CD8-positive, alpha-beta memory T cell (primary cell): ENCODE measurements at places on chromosomes 2 and 18. TPM values are rescaled to one million over a fixed set of nuclear protein-coding genes. Genes with fewer than 3 reads are reported as not detected.

The DDX1 gene
- 137 TPM for total RNA-seq

The ST8SIA5 gene
- not detected for total RNA-seq

The STRN gene
- total RNA-seq = 26.9 TPM

The FSIP2 gene
- not detected for total RNA-seq

The SPTBN1 gene
- total RNA-seq = 38.5 TPM

The ABCB11 gene
- total RNA-seq = not detected

The CTAGE1 gene
- total RNA-seq = not detected

The PTRHD1 gene
- total RNA-seq = 24.7 TPM

DNA sequence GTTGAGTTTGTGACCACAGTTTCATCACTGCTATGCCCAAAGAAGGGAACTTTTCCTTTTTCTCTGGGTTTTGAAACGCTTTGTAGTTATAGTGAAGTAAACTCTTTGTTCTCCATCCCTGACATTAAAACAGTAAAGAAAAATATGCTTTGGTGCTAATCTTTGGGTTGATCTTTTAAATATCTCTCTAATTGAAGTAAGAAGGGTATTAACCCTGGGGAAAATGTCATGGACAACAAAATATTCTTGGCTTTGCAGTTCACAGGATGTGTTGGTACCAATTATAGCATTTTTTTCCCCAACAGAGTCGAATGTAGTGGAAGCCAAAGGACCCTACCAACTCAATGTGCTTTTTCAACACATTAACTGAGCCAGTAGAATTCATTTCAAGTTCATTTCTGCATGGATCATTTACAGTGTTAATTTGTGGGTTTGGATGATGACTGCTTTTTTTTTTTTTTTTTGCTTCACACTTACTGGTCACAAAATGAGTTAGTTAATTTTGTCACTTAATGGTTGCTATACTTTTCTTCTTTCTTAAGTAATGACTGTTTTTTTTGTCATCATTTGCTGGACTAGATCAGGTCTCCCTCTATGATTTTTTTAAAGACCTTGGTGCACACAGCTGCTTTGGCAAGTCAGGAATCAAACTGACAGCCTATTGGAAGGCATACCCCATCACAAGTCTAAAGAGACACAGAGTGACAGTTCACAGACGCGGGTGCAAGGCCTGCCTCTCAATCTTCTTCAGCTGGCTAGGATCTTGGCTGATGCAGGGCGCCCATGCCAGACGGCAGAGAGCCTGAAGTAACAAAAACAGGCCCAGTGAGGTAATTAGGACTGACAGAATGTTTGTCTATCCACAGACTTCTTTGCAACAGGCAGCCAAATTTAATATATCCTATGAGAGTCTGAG lies 98.8 kb upstream of the MMADHC start:
- DNase-seq = no peak

DNA sequence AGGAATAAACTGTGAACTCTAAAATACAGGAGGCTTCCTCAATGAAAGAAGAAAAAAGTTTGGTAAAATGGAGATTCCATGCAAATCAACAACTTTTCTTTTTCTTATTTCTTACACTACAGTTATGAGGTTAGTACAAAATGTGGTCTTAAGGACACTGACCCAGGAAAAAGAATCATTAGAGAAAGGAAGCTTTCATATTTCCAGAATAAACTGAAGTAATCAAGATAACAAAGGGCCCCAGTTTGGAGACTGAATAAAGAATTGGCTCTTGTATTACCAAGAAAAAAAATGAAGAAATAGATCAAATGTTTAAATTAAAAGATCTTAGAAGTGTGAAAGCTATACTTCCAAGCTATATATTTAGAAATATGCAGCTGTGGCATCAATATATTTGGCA lies 72.3 kb downstream of the SLC66A3 start:
- DNase-seq = no peak

DNA sequence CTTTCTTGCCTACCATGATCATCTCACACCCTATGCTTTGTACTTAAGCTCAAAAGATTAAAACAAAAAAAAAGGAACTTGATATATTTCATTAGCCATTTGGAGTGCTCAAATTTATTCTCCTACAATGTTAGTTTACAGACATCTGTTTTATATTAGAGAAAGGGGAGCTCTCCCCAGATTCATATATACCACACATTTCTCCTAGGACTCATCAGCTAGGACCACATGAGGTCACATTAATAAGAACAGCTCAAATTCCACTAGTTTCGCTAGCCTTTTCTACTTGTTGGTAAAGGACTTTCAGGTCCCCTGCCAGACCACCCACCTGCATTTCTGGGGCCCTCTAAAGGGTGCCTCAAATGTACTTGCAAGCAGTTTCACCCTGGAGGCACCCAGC lies 151.2 kb upstream of the MMADHC start:
- DNase-seq = no peak

GRCh38 chr18:38369772-38370690 lies 804.4 kb upstream of the CELF4 start:
- DNase-seq = no peak

DNA sequence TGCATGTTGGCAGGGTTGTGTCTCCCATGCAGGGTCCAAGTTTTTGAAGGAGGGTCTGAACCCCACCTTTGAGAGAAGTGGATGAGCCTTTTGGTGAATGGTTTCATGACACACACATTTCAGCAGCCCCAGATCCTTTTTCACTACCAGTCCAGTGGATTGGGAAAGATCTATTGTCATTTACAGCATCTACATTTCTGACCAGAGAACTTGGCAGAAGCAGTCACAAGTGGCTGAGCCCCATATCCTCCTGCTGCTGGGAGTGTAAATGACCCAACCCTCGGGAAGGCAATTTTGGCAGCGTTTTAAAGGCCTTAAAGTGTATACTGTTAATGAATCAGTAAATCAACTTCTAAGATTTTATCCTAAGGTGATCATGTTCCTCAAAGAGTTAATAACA lies 174.1 kb upstream of the RASGRP3 start:
- no peak for DNase-seq

- peak; percentile 51 for DNase-seq
Measured at GRCh38 chr2:196277002-196277401, 105.6 kb upstream of the STK17B start.

- DNase-seq = no peak
Measured at GRCh38 chr2:142989273-142990204, 112.1 kb downstream of the KYNU start.

- DNase-seq = no peak
Measured at GRCh38 chr18:36650906-36651305, 177.9 kb downstream of the TPGS2 start.

GRCh38 chr2:162885281-162886070 lies 46.9 kb upstream of the KCNH7 start:
- no peak for DNase-seq

DNA sequence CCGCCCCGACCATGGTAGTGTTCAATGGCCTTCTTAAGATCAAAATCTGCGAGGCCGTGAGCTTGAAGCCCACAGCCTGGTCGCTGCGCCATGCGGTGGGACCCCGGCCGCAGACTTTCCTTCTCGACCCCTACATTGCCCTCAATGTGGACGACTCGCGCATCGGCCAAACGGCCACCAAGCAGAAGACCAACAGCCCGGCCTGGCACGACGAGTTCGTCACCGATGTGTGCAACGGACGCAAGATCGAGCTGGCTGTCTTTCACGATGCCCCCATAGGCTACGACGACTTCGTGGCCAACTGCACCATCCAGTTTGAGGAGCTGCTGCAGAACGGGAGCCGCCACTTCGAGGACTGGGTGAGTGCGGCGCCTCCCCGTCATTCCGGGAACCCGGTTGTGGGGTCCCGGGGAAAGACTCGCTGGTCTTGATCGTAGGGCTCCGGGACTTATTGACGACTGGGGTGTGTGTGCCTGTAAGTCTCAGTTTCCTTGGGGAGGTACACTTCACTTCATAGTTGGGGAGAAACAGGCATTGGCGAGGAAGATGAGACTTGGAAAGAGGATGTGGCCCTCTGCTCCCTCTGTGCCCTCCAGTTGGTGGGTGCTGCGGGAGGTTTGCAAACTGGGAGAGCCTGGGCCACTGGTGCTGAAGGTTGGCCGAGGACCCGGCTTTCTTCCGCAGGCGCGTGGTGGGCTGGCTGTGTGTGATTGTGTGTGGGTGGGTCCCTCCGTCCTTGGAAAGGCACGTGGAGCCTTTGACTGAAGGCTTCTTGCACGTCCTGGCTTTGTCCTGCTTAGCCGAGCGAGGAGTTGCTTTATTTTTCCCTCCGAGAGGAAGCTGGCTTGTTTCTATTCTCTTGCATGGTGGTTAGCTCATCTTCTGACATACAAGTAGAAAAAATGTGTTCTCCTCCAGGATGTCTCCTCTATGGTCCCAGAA lies 886 bp downstream of the PRKCE start:
- DNase-seq = peak; percentile 13

DNA sequence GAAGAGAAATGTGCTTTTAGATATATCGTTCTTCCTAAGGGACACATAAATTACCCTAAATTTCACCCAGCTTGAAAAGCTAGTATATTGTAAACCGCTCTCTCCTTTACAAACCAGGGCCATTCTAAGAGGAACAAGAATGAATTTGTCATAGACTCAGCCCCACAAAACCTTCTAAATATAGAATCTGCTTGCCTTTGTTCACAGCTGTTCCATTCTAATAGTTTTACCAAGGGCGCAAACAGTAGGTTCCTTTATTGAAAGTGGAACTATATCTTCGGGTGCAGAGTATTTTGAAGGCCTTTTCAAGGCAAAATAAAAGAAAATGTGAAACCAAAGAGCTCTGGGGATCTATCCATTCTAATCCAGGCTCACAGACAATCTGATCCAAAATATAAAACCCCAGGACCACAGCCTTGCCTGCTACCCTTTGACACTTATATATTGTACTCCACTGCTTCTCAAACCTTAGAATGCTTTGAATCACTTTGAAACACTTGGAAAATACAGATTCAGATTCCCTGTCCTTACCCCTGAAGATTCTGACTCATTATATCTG lies 316.8 kb downstream of the PAX3 start:
- no peak for DNase-seq

DNA sequence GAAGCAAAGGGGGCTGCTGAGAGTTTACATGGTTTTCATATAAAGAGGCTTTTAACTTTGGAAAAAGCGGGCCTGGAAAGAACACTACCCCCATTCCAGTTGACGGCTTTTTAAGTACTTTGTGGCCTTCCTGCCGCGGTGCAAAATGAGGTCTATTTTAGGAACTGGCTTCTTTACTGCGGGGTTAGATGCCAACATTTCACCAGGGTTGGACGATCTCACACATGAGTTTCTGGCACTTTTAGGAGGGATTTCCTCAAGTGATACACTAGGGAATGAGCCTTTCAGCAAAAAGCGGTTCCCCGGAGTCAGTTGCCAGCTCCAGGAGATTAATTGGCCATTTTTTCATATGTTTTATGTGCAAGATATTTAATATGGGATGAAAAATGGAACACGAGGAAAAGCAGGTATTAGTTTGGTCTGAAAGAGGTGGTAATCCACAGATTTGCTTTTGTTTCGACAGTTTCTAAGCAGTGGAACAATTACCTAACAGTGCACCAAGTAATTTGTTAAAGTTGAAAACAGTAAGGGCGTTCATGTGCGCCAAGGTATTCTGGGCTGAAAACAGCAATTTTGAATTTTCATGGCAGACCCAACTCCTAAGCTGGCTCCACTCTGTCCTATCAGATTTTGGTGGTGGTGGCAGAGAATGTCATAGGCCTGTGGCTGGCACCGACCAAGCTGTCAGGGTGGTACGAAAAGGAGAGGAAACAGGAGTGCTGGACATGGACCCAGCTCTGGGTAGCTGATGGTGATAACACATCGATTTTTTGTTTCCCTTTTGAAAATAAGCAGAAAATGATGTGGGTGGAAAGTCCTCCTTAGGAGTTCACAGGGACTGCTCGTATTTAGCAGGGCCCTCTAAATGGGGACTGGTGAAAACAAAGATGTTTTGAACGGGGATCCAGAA lies 55.6 kb upstream of the FZD5 start:
- DNase-seq = no peak

- no peak for DNase-seq
Measured at GRCh38 chr2:11408959-11409571, 56.9 kb downstream of the E2F6 start.

- DNase-seq = no peak
Measured at GRCh38 chr2:19312949-19313348, 45.5 kb downstream of the OSR1 start.

DNA sequence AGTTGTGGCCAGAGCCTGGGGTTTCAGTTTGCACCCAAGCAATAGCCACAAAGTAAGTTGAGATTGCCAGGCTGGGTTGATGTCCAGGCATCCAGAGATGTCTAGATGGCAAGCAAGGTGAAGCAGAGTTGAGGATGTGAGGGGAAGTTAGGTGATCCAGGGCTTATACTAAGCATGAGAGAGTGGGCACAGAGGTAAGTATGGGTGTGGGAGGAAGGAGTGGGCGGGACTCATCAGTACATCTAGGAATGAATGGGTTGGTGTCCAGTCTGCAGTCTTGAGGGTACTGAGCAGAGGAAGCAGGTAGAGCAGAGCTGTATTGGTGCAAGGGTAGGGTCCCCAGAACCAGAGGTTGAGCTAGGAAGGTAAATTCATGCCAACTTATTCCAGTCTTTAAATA lies 1.5 kb downstream of the SEMA4F start:
- DNase-seq = no peak

- DNase-seq = peak; percentile 79
Measured at GRCh38 chr2:68362069-68362468, 3.0 kb upstream of the PLEK start.

DNA sequence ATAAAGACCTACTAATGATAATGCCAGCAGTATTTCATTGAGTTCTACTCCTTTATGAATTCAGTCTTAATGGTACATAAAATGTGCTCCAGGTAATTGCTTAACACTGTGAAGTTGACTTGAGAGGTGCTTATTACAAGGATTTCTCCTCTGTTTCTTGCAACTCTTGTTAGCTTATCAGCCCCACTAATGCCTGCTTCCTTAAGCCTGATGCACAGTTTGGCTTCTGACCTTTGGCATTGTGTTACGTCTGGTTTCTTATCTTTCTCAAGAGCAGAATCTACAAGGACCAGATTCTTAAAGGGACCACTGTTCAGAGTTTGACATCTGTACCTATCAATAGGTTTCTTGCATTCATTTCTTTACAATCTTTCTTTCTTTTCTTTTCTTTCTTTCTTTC lies 223.9 kb upstream of the CWC22 start:
- DNase-seq = no peak

GRCh38 chr2:70854411-70854810 lies 18.8 kb upstream of the CD207 start:
- no peak for DNase-seq

DNA sequence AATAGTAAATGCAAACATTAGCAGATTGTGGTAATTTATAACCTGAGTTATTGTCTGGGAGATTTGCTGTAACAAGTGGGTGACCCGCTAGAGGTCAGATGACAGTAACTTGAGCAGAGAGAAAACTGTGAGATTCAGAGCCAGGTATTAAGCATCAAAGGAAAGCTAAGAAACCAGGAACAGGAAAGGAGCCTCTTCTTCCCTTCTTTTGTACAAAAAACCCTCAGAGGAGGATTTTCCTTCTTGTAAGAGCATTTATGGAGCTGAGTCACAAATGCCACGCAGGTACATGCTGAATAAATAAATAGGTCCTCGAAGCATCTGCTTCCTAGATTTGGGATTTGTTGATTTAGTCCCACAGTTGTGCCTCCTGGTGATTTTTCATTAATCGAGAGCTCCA lies 146.5 kb downstream of the SH3BP4 start:
- DNase-seq = no peak

GRCh38 chr2:74768401-74768914 lies 65.5 kb upstream of the HK2 start:
- DNase-seq = no peak
